Urothelium cell line (cell line): ENCODE measurements at places on chromosomes 3 and 15.

DNA sequence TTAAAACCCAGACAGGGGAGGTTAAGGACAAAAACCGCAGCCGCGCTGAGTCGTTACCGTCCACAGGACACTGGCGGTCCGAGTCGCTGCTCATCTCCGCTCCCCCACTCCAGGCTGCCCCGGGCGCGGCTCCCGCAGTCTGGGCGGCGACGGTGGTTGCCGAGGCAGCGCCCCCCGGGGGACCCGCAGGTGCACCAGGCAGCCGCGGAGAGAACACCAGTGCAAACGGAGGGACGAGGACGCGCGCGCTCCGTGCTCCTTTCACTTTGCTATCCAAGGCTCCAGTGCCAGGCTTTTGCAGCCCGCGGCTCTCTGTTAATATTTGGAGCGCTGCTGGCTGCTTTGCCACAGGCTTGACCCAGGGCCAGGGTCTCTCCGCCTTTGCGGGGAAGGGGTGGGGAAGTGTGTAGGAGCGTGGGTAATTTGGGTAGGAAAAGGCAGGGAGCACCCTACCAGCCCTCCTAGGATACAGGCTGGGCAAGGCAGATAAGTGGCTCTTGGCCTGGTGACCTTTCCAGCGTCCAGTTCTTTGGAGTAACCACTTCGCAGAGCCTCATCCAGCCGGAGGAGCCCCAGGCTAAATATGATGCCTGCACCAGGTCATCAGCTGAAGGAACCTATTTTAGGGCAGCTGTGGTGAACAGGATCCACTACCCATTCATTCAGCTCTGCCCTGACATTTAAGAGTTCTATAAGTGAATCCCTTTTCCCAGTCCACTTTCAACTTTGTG, at the start of gene GADL1:
Gene GADL1, minus strand, starts transcription at position 141 of the 731 bp plus-strand sequence. Its CDS starts 47 bp downstream, at position 94.
- peak; percentile 65 for DNase-seq

DNA sequence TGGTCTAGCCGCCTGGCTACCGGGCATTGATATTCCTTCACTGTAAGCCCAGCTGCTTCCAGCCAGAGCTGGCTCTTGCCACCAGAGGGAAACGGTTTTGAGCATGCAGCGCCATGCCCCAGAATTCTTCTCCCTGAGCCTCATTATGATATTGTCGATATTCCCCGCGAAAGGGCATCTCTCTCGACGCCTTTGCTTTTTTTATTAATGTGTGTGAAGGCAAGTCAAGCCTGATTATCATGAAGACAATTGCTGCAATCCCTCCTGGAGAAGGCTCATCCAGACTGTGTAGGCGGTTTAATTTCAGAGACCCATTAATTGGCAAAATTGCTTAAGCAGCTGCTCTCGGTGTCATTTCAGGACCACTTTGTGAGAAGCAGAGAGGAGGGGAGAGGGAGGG, 321.2 kb upstream of the TLE3 start:
- no peak for DNase-seq

DNA sequence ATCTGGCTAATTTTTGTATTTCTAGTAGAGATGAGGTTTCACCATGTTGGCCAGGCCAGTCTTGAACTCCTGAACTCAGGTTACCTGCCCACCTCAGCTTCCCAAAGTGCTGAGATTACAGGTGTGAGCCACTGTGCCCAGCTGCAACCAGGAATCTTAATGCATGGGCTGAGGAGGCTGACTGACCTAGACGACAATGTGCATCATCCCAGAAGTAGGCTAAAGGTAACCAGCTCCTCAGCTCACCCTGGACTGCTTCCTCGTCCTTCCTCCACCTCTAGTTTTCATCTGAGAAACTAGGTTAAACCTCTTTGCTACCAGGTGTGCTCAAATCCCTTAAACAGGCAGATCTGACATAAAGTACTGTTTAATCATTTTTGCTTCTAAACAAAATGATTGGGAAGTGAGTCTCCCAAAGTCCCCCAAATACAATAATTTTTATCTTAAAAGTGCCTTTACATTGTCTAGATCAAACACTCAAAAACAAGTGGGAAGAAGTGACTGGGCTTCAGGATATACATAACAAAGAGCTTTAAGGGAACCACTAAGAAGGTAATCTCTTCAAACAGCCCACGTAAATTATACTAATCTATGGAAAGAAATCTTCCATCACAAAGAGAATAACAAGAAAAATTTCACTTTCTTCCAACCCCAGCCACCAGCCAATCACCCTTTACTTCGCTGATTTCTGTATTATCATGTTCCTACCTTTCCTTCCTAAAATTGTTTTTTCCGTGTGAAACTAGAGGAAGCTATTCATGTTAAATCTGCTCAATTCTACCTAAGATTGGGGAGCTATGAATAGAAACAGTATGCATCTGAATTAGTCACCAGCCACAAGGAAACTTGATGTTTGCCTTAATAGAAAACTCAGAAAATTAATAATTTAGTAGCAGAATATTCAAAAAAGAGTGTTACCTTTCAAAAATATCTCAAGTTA, 34.7 kb downstream of the IGF2BP2 start:
- DNase-seq = no peak

DNA sequence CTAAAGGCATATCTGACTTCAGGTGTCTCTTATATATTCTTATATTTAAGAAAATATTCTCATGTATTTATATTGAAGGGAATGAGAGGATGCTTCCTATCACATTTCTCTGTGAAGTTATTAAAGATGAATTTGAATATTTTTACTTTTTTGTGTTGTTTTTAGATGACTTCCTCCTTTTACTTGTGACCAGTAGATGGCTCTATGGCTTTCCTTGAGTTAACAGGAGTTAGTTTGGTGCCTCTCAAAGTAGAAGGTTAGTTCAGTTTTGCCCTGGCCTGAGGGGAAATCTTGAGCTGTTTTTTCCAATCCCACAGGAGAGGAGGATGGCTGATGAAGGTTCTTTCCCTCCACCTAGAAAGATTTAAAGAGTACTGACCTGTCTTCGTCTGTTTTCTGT, 80.7 kb downstream of the SQOR start:
- DNase-seq = no peak

- DNase-seq = no peak
These were observed 15.8 kb upstream of the SOX2 start for GRCh38 chr3:181695661-181696491.

GRCh38 chr15:38441130-38441519, 12.8 kb upstream of the FAM98B start:
- no peak for DNase-seq

- DNase-seq = no peak
These were observed 67.8 kb upstream of the SLC24A5 start for GRCh38 chr15:48052946-48053345.

DNA sequence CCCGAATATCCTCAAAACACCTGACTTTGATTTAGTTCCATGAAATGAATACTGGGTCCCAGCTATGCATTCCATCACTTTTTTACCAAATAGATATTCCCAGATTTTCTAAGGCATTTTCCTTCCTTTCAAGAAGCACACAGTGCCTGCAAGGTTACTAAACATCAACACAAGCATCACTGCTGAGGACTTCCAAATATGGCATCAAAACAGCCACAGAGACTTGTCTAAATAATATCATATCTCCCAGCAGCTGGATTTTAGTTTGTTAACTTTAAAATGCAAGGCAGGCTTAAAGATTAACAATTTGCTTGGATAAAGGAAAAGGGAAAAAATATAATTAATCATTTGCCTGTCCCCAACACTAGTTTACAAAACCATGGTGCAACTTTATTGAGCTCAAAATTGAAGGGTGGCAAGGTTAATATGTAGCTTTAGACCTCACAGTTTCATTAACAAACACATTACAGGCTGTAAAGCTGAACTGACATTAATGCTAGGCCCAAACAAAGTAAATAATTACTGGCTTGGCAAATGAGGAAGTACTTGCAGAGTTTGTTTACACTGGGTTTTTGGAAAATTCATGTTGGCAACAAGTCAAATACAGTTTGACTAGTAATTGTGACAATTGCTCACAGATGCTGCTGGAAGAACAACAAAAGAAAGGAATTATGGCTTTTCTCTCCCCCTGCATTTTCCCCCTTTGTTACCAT, 401.7 kb upstream of the CDIN1 start:
- no peak for DNase-seq

DNA sequence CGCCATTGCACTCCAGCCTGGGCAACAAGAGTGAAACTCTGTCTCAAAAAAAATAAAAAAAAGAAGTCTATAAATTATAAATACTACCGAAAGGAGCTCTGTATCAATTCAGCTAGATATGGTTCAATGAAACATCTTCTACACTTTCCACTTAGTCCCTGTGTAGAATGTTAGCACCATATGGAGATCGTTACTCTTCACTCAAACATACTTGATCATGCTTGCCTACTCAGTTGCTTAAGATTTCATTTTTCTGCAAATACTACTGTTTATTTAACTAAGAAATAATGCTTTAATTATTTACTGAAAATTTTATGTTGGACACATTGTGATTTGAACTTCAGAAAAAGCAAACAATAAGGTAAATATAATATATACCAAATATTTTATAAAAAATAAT, 17.1 kb upstream of the NANOGP8 start:
- no peak for DNase-seq

DNA sequence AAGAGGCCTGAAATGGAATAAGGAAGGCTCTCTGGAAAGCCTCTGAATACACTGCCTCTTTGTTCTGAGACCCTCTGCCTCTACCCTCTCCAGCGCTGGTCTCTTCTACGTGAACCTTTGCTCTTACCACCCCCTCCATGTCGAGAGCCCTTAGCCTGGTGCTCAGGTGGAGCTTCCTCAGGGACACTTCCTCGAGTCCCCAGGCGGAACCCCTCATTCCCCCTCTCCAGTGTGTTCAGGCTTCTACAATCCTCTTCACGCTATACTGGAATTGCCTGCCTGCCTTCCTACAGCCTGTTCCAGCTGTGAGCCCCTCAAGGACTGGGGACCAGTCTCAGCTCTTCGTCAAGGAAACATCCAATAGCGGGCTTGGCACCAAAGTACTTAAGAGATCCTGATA, 7.4 kb downstream of the STIMATE start:
- no peak for DNase-seq

- DNase-seq = no peak
These were observed 9.1 kb upstream of the CEMIP start for GRCh38 chr15:80769829-80770705.

GRCh38 chr3:71127052-71127831, 456.3 kb downstream of the FOXP1 start:
- DNase-seq = no peak

GRCh38 chr3:134353831-134354611, 20.2 kb downstream of the AMOTL2 start:
- DNase-seq = no peak

DNA sequence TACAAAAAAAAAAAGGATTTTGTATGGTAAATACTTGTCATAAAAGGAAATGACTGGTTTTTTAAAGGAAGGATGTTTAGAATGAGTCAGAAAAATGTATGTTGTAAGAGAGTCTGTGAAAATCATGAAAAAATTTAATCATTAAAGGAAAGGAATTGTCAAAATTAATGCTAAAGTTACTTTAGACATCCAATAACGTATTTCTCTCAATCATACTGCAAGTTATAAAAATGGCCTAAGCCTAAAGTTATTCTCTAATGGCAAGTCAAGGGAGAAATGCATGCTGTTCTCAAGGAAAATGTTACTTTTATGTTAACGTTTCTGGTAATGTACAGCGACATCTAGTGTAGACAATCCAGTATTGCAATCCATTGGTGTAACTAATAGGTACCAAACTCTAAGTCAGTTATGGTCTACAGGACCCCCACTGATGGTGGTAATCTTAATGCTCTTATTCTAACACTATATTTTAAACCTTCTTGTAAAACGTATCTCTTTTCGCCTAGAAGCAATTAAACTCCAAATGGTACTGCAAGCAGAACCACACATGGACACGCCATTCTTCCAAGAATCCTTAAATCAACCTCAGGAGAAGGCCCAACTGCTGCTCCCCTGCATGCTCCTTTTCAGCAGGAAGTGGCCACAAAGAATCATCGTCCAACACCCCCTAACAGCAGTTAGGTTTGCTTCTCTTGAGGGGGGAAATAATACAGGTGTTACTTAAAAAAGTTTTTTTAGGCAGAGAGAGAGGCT, 35.2 kb downstream of the NCEH1 start:
- peak; percentile 22 for DNase-seq

GRCh38 chr15:22944651-22945050, 35.5 kb downstream of the CYFIP1 start:
- no peak for DNase-seq

DNA sequence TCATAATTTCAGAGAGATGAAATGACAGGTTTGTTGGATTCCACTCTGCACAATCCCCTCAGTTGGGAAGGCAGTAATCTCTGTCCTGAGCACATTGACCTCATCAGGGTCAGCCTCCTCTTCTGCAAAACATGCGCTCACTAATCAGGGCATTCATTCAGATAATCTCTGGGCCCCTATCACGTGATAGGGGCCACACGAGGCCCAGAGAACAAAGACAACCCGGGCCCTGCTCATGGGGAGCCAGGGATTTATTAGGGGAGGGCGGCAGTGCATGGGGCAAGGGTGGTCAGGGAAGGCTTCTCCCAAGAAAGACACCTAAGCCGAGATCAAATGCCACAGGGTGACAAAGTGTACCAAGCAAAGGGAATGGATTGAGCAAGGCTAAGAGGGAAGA, 1.1 kb downstream of the TCTA start:
- no peak for DNase-seq

DNA sequence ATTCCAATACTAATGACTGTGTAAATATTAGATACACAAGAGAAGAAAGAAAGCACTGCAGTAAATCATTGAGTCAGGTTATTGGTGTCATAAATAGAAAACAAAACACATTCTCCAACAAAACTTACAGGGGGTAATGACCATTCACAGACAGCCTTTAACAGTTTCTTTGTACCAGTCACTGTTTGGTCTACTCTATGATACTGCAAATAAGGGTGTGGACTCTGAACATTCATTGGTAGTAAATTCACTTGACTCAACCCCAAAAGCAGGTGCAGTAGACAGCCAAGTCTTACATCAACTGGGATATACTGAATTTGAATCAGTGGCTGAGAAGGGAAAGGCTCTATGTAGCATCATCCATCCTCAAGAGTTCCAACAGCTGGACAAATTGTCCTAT, 463.5 kb downstream of the FOXP1 start:
- no peak for DNase-seq

DNA sequence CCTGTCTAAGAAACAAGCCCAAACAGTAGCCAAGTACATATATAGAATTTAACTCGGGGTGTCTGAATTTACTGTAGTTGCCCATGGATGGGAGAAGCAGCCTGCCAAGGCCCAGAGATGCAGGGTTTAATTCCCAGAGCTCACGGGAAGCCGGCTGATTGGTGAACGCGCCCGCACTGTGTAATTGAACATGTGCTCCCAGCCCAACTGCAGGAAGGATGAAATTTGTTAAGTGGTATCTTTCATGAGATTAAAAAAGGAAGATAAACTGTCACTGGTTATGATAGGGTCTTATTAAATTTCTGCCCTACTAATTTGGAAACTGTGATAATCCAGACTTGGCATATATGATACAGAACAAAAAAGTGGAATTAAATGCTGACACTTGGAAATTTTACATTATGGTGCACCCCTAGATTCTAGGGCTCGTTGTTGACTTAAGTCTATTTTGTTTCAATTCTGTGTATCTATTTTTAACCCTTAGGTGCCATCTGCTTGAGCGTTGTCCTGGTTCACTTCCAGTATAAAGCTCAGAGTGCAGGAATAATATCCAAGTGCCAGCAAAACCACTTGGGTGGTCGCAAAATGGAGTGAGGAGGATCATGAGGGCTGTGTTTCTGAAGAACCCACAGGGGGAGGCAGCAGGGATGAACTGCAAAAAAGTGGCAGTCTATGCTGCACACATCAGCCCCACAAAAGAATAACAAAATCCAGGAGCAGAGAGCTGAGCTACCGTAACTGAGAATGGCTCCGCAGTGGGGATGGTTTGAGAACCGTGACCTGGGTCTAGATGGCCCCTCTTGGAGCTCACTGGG, 13.8 kb upstream of the TMC3 start:
- DNase-seq = no peak

- DNase-seq = no peak
These were observed 4.1 kb downstream of the PLA2G4F start for GRCh38 chr15:42152196-42152920.
